Left forelimb (tissue), 1 donor: ENCODE measurements at places on chromosomes 5 and 9.

DNA sequence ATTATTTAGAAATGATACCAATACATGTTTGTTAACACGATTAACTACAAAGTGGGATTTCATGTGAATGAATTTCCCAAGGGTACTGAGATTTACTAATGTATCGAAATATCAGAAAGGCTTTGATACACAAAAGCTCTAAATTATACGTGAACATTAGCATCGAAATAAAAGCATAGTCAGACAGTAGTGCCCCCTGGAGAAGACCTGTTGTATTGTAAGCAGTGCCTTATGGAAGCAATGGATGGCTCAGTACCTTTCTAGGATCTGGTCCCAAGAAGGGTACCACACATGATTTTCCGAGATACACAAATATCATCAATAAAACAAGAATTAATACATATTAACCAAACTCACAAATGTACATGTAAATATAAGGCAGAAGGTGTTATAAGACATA is 153.8 kb downstream of the CDH12 start:
- no peak for DNase-seq

DNA sequence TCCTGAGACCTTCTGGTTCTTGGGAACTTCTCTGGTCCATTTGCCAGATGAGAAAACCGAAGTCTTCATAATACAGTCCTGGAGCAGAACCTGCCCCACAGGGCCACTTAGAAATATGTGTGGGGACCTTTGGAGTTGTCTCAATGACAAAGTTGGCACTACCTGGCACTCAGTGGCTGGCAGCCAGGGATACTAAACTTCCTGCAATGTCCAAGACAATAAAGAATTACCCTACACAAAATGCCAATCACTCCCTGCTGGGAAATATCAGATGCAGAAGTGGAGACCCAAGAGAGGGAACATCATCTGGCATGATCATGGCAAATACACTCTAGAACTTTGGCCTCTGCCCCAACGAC is 29.6 kb downstream of the ADRB2 start:
- no peak for DNase-seq

DNA sequence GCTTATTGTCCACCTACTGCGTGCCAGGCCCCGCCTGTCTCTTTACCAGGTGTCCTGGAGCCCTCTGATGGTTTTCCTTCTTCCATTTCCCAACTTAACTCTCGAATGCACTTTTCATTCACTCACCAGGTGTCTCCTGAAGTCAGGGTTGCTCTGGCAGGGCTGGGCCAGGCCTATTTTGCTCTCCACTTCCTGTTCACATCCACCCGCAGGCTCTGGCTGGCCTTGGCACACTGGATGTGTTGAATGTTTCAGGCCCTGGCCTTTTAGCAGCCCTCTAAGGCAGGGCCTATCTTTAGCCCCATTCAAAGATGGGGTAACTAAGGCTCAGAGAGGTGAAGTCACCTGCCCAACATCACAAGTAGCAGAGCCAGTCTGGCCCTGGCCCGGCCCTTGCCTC is 16.4 kb downstream of the LRRC8A start:
- DNase-seq = no peak

DNA sequence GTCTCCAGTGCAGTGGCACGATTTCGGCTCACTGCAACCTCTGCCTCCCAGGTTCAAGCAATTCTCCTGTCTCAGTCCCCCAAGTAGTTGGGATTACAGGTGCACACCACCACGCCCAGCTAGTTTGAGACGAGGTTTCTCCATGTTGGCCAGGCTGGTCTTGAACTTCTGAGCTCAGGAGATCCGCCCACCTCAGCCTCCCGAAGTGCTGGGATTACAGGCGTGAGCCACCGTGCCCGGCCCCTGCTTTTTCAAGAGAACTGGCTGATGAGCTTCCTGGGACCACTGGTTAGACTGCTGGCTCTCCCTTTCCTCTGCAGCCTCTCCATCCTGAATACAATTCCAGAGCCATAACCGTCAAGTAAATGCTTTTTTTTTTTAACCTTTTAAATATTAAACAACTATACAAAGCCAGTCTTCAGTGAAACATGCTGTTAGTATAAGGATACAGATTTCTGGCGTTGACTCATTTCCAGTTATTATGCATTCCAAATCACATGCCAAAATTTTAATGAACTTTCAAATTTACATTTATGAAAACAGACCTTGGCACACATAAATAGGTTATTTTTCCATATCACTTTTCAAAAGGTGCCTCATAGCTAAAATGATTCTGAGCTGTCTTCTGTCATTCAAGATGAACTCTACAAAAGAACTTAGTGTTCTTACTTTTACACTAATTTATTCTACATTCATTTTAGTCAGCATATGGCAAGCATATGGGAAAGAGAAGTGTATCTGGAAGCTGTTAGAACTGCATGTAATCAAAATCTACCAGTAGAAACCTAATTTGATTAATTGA is 116.0 kb downstream of the MLLT3 start:
- no peak for DNase-seq

GRCh38 chr5:115243412-115243811 is 19.3 kb downstream of the PGGT1B start:
- DNase-seq = no peak

DNA sequence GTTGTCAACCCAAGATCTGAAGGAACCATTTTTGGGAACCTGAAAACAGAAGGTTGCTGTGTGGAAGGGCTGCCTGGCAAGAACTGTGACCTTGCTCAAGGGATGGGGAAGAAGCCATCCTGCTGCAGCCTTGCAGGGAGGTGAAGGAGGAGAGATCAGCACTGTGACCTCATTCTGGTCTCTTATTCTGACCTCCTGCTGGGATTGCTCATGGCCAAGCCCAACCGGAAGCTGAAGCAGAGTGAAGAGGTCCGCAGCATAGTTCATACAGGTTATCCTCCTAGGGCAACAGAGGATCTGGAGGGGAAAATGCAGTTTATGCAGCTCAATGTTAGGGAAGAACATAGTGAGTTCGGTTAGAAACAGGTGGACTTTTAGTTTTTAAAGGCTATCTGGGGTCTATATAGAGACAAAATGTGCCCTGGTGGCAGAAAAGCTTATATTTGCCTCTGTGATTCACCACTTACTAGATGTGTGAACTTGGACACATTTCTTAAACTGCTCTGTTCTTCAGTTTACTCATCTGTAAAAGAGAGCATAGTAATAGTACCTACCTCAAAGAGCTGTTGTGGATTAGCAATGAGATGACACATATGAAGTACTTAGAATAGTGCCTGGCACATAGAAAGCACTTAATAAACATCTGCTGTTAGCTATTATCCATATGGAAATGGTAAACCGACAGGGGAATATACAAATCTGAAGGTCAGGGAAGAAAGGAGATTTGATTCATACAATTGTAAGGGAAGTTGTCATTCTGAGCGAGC is 57.9 kb upstream of the BNC2 start:
- no peak for DNase-seq

- no peak for DNase-seq
These were observed 710.7 kb upstream of the PTPRD start for GRCh38 chr9:11323457-11323856.
